Amygdala (tissue), 56 donors: ENCODE measurements at places on chromosomes 7 and 10.

- no peak for DNase-seq
Observed at GRCh38 chr10:12262278-12262981, 66.4 kb downstream of the CDC123 start.

DNA sequence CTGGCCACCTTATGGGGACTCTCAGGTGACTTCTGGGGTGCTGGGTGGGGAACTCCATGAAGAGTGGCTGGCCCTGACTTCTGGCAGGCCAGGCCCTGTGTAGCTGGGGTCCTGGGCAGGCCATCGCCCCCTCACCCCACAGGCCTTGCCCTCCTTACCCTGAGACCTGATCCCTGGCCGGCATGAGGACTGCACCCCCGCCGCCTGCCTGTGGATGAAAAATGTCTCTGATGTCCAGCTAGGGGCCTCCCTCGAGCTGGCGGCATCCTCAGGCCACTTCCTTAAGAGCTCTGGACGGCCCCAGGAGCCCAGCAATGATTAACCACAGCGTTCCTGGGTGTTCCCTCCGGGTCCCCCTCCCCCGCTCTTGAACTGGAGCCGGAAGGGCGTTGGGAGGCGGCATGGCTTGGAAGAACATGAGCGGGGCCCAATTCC, 31.8 kb upstream of the SHH start:
- DNase-seq, result no peak

DNA sequence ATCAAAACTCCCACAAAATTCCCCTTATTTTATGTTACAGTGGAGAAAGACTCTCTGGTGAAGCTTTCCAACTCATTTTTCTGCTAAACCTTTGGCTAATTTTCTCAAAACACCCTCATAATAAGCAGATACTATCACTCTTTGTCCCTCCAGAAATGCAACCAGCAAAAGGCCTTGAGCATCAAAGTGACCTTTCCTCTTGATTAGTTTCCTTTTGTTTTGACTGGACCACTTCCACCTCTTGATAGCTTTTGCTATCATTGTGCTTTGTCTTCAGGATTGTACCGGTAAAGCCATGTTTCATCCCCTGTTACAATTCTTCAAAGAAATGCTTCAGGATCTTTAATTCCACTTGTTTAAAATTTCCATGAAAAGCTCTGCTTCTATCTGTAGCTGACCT, 115.1 kb upstream of the SLC13A1 start:
- DNase-seq, result no peak

GRCh38 chr10:34954142-34954541, 136.0 kb downstream of the CUL2 start:
- no peak for DNase-seq

GRCh38 chr7:30348083-30348560, 63.7 kb downstream of the ZNRF2 start:
- DNase-seq, result no peak

DNA sequence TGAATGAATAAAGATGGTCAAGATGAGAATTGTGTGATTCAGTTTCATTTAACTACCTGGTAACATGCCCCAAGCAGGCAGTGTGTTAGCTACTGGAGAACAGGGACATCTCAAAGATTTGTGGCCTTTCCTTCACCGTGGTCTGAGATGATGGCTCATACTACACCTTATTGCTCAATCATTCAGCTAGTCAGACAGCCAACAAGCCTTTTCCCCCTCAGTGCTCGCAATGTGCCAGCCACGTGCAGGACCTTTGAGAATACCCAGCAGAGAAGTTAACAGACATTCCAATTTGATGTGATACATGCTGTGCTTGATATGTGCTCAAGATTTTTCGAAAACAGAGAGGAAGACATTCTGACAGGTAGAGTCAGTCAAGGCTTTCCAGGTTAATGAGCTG, 562.8 kb downstream of the SUGCT start:
- no peak for DNase-seq

DNA sequence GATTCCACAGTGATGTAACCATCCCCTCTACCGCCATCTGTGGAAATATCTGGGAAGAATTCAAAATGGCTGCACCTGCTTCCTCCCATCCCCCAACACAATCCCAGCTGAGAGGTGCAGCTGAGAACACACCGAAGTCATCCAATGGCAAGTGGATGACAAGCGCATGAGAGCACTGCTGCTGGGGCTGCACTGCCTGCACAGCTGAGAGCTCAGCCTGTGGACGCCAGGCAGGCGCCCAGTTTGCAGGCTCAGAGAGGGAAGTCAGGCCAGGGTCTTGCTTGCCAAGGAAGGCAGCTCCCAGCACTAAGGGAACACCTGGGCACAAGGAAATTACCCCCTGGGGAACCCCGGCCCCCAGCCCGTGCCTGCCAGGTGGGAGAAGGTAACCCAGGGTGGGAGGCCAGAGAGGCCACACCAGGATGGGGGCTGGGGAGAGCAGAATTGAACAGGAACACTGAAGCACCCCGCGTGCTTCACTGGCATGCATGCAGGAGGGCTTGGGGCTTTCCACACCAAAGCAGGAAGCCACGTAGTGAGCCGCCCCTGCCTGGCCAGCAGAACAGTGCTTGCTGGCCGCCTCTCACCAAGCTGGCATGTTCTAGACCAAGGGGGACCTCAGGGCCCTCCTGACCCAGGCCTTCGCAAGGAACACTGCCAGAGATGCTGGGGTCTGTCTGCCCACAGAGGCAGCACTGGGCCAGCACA, 46.2 kb downstream of the FAM53B start:
- no peak for DNase-seq

DNA sequence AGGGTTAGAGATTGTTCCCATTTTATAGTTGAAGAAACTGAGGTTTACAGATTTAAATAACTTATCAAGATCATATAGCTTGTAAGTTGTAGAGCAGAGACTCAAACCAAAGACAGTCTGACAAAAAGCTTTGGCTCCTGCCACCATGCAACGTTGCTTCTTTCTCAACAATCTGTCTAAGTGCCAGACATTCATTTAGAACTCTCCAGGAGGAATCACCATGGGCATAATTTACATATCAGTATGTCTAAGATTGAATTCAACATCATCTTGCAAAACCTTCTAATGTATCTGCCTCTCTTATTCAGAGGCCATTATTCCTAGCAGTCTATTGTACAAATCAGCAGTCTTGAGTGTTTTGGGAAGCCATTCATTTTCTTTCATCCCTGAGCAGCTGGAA, 163.5 kb upstream of the PLXDC2 start:
- DNase-seq, result no peak

DNA sequence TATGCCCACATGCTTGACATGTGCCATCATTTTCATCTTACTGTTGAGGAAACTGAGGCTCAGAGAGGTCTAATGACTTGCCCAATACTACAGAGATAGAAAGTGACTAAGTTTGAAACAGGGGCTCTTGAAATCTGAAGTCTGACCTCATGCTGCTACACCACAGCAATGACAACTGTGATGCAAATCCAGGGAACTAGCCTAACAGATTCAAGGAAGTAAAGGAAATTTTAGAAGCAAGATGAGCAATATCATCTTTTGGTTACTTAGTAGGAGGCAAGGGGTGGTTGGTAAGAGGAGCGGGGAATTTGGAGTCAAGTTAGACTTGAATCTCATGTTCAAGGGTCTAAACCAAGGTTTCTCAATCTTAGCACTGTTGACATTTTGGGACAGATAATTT, 26.3 kb upstream of the OSBPL3 start:
- no peak for DNase-seq

DNA sequence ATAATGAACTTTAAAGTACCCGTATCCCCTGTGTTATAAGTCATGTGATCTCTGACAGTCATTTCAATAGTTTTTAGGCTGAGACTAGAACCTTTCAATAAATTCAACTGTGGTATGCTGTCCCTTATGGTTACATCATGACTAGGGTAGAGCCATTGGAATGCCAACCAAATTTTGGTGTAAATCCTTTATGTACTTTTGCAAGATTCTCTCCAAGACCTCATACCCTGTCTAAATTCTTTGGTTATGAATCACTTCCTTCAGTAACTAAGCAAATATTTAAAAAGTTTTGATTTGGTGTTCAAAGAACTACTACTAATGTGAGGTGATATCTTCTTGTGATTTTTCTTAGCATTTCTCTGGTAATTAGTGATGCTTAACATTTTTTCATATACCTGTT, 20.8 kb upstream of the OR6B1 start:
- no peak for DNase-seq

DNA sequence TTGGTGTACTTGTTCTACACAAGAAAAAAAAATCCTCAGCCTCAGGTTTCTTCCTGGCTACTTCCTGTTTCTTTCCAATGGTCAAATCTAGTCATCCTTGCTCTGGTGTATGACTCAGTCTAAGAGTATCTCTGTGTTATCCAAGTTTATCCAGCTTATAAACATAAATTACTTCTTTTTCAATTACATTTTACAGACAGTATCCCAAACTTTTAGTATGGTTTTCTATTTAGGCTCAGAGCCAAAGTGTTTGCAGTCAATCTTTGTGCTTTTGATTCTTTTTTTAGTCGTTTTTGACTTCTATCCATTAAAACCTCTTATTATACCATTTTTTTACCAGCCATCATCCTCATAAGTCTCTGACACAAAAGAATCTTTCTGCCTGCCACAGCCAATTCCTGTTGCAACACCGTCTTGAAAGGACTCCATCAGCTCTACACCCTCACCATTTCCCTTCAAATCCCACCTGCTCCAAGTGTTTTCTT, 294.6 kb downstream of the PTEN start:
- DNase-seq, result no peak

DNA sequence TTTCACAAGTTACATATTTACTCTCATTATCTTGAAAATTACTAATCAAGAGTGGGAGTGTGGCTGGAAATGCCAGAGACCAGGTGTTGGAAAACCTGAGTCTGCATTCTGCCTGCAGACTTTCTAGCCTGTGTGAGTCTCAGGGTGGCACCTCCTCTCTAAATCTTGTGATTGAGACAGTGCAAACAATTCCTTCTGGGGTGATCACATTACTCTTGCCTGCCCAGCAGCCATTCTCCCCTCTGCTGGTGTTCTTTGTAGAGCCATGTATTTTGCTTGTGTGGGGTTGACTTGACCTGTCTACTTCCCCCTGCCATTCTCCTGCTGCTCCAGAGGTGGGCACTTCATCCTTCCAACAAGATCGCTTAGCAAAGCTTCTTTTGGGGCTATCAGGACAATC, 101.1 kb downstream of the RAPGEF5 start:
- no peak for DNase-seq

- no peak for DNase-seq
Observed at GRCh38 chr7:81525841-81526240, 244.0 kb downstream of the HGF start.

DNA sequence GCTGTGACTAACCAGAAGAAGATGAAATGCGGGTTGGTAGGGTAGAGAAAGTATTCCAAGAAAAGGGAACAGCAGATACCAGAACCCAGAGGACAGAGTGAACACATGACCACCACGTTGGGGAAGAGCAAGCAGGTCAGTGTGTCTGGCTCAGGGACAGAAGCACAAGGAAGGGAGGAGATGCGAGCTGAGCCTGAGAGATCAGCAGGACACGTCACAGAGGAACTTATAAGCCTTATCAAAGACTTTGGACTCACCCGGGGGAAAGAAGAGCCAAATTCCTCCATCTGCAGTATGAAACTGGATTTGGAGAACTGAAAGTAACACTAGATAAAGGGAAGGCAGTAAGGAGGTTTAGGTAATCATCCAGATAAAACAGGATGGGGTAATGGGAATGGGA, 232.1 kb upstream of the NPVF start:
- DNase-seq, result no peak

- DNase-seq, result no peak
Observed at GRCh38 chr10:49356181-49356580, 39.7 kb downstream of the DRGX start.

DNA sequence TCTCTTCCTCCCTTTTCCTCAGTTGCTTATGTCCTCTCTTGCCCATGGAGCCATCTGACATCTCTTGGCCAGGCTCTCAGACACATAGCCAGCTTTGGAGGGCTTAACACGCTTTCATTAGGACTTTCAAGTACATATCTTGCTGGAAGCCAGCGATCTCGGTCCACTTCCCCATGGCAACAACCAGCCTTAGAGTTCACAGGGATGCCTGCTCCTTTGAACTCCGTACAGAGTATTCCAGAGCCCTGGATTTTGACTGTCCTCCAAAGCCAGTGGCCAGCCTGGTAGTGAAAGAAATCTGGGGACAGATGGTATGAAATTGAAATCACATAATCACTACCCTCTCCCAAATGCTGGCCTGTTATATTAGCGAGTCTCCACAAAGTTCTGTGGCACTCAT, 370.5 kb upstream of the NPVF start:
- no peak for DNase-seq

DNA sequence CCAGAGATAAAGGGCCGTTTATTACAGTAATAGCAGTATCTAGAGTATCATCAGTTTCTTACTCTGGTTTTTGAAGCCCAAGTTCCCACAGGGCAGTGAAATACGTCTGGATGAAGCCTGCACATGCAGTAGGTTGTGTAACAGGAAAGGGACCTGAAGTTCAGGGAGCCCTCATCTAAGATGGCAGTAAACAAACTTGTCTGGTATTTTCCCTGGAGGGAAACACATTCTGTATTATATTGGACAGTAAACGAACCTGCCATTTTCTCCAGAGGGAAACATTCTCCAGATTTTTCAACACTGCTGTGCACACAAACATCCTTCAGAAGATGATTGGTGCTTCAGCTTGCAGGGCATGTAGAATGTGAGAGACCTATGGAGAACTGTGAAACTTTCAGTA, 189.9 kb downstream of the TFEC start:
- no peak for DNase-seq

DNA sequence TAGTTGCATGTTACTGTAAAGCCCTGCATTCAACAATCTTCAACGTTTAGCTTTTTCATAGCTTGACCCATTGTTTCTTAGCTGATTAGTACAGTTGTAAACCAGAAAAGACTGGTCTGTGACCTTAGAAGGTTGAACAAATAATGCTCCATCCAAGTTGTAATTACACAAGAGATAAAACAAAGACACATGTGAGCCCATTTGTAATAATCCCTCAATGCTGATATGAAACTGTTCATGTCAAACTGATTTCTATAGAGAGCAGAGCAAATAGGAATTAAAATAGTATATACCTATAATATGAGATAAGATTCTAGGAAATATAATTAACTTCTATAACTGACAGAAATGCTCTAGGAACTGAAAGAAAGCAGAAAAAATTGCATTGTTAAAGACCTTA, 94.7 kb upstream of the SLC25A13 start:
- DNase-seq, result no peak

DNA sequence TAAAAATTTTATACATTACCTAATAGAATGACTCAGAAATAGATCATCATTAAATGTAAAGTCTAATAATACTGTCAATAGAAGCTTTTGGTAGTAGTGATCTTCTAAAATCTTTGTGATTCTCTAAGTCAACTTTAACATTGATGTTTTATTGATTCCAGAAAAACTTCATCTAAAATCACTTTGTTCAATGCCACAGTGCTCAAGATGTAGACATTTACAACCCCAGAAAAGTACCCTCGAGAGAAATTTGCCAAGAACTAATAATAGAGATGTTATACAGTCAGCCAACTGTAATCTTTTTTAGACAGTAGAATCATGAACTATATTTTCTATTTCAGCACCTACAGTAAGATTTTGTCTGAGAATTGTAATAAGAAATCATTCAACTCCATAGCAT, 369.2 kb upstream of the AKR1E2 start:
- DNase-seq, result no peak
